ENCODE measurements at places on chromosomes 11 and 22.
A peak's percentile ranks its signal among the peaks of the same experiment; 100 is the strongest.

- DNase-seq, result no peak
Observed at GRCh38 chr11:57646799-57647303, 2.9 kb downstream of the YPEL4 start.

DNA sequence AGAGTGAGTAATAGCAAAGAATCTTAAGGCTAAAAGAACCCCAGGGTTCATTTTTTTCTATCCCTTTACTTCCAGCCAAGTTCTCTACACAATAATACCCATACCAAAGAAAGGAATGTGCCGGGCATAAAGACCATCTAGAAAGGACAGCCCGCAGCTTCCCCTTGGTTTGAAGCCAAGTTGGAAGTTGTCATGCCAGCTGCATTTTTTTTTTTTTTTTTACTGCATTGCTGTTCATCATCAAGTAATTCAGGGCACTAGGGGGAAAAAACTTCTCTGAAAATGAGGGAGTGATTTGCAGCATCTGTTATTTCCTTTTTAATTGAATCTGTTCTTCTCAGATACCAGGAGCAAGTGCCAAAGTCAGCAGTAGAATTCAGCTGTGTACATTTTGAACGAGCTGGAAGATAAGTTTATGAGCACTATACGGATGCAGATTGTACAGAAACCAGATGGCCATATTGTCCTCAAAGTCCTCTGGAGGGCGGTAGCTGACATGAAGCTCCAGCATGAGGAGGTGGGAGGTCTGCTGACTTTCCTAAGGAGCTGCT is 56.4 kb downstream of the UBASH3B start:
- DNase-seq, result no peak

DNA sequence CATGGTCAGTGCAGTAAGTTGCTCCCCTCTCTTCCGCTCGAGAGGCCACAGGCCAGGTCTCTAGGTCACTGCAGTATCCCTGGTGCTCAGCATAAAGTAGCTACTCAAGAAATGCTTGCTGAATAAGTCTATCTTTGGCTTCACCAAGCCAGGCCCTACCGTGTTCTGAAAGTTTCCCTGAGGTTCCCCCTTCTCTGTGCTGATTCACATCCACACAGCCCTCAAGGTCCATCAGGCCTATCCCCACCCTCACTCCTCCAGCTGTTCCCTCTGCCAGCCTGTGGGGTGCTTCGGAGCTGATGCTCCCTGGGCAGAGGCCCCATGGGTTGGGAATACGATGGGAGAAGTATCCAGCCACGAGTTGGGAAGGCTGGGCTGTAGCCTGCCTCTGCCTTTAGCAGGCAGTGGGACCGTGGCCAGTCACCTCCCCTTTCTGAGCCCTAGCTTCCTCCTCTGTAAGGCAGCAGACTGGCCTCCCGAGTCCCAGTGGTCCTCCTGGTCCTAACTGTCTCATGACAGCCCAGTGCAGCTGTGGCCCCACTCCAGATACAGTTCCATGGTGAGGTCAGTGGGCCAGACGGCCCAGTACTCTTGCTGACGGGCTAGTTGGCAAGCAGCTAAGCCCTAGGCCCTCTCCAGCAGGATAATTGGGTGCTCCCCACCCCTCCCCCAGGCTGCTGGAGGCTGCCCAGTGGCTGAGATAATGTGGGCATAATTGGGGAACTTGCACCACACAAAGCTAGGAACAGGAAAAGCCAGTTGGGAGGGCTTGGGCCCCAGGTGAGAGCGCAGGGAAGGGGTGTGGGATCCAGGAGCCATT is 48.2 kb downstream of the NECTIN1 start:
- DNase-seq, result no peak

DNA sequence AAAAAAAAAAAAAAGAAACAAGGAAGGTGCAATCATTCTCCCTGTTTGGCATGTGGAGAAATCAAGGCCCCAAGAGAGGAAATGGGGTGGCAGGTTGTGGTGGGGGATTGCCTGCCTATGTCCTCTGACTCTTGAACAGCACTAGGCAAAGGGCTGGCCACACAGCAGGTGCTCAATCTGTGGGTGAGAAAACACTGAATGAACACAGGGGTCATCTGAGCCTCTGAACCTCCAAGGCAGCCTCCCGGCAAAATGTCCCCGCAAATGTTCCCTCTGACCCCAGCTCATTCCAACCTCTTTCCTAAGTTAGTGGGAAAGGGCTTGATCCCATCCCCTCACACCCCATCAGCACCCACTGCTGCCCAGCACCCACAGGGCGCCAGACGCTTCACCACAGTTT is 4.6 kb downstream of the PLA2G6 start:
- peak; percentile 17 for DNase-seq

- no peak for DNase-seq
Observed at GRCh38 chr11:120805960-120806555, 217.8 kb upstream of the TBCEL start.

DNA sequence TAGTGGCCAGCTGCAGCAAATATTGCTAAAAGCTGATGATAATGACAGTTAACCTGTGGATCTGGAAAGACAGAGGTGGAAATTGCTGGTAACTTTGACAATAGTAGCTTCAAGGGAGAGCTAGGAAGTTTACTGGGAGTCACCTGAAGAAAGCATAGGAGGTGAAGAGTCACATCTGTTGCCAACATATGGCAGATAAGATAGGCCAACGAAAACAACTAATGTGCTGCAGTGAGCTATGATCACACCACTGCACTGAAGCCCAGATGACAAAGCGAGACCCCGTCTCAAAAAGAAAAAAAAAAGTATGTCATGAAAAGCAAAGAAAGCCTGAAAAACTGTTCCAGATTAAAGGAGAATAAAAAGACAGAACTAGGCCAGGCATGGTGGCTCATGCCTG is 4.3 kb upstream of the PRDM10 start:
- DNase-seq, result no peak

- no peak for DNase-seq
Observed at GRCh38 chr11:103047837-103048236, 44.1 kb downstream of the DCUN1D5 start.

- DNase-seq, result peak; percentile 47
Observed at GRCh38 chr11:73236854-73237253, 18.8 kb downstream of the P2RY2 start.

GRCh38 chr22:31091106-31091975 is 10.2 kb downstream of the SMTN start:
- DNase-seq, result no peak

GRCh38 chr22:40396882-40397281 is 26.5 kb downstream of the SGSM3 start:
- DNase-seq, result no peak

DNA sequence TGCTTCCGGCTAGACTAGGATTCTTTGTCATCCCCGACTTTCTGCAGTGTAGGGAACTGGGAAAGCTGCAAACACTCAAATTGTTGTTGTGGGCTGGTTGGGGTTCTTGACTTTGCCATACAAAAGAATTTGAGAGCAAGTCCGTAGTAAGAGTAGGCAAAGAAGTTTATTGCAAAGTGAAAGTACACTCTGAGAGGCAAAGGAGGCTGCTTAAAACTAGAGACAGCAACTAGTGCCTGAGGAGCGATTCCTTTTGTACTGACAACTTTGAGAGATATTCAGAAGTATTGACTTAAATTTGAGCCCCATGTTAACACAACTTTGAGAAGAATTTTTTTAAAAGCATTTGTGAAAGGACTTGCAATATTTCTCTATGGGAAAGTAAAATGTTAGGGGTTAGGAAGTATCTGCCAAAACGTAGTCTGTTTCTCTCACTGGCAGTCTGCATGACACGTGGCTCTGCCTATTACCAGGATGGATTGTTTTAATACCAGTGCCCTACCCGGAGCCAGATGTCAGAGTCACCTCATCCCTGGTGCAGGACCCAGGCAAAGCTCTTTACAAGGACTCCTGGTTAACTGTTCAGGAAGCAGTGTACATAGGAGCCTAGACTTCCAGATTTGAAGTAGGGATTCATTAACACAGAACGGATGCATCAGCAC is 85.0 kb upstream of the CLPB start:
- peak; percentile 17 for DNase-seq

DNA sequence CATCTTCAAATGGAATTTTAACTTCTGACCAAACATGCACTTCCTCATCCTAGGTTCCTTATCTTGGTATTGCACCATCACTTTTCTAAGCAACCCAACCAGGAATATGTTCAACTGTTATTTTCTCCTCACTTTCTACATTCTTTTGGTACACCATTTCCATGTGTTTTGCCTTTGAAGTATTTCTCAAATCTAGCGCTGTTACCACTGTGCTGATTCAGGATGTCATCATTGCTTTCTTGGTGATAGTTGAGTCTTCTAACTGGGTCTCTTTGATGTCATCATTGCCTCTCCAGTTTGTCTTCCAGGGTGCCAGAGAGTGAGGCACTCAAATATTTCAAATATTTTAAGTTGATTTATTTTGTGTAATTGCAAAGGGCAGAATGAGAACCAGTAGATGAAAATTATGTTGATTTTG is 47.5 kb downstream of the HORMAD2 start:
- DNase-seq, result no peak

DNA sequence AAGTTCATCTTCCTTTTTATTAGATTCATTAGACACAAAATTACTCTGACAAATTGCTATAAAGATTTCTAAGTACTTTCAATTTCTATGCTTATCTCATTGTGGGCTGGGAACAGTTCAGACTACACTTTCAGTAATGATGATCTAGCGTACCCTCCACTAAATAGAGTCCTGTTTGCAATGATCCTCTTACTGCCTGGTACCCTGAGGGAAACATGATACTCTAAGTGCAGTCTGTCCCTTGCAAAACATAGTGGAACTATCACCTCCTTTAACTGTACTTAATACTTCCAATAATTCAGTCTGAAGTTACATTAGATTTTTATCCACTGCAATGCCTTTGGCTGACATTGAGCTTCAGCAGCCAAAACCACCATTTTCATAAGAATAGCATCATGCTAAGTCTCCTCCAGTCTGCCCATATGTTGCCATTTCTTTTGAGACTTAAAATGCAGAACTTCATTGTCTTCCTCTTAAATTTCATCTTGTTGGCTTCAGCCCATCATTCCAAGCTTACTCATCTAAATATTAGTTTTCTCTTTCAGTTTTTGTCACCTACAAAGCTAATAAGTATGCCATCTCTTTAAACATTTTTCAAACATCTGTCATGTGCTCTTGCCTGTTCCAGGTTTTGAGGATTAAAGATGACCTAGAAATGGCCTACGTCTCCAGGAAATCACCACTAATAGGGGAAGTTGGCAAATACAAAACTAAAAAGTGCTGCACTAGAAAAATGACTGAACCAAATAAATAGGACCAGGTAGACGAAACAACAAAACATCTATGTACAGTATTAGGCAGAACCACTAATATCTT is 55.5 kb downstream of the PAK1 start:
- no peak for DNase-seq

- DNase-seq, result no peak
Observed at GRCh38 chr11:71301046-71301857, 48.9 kb upstream of the SHANK2 start.

GRCh38 chr11:126375726-126376125 is 20.2 kb downstream of the ST3GAL4 start:
- DNase-seq, result no peak
